ENCODE measurements at places on chromosomes 4 and X.

DNA sequence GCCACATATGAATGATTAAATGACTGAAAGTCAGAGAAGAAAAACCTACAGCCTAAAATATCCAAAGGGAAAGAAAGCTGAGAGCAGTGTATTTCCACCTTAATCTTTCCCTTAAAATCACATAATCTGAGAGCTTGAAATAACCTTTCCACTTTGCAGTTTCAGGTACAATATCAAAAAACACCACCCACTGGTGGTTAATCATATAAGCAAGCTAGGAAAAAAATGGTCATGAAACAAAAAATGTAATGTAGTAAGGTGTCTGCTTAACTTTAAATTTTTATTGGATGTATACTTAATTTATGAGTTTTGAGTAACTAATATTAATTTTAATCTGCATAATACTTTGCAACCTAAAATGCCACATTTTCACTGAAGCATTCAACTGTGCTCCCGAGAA is 3.2 kb downstream of the PRDM5 start:
- no peak for DNase-seq

DNA sequence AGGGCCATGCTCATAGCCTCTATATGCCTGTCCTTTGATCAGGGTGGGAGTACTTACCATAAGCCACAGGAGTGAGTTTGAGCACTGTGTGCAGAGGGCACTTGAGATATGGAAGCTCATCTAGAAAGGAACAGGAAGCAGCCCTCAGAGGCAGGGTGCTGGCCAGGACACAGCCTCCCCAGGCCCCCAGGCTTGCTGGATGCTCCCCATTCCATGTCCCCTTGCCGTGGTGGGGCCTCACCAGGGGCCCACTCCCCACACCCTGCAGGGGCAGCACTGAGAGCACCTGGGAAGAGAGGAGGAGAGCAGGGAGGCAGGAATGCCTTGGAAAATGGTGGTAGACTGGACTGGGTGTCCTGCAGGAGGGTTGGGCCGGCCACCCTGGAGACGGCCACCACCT is 14.3 kb downstream of the TRO start:
- no peak for DNase-seq

DNA sequence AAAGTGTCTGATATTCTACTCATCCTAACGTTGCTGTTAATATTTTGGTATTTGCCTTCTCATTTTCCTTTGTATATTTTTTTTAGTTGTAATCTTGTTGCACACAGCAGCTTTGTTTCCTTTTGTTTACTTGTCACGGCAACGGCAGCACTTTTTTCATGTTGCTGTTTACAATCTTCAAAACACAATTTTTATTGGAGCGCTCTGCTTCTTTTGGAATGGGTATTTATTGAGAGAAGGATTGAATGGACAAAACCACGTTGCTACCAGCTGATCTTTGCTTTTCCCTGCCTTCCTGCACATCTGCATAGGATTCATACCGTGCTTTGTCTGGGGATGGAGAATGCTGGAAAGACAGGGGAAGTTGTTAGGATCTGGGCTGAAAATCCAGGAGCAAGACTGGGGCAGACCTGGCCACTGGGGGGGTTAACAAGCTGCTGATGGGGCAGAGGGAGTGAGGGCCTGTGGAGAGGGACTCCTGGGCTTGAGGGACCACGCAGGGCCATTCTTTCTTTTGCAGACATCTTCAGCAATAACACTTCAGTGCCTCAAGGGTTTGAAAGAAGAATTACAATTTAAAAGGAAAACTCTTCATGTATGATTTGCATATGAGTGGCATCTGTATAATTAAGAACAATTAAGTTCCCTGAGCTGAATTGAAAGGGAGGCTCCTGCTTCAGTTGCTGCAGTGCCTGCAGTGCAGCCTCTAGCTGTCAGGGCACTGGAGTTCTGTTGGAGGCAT is 69.8 kb downstream of the TMEM131L start:
- no peak for DNase-seq

DNA sequence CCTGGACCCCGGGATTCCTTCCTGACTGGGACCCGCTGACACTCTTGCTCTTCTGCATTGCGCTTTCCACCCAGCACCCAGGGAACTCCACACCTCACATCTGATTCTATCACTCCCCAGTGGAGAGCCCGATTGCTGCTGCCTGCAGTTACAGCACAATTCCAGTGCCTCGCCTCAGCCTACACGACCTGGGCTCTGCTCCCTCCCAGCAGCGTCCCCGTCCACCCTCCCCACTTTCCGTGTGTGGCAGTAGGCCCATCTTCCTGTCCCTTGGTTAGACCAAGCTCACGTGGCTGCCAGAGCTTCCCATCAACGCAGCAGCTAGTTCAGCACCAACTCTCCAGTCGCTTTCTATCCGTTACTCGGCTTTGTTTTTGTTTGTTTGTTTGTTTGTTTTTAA is 66.6 kb upstream of the SORBS2 start:
- DNase-seq, result no peak

- DNase-seq, result no peak
These were observed 93.0 kb downstream of the ZXDA start for GRCh38 chrX:57817302-57817701.

GRCh38 chr4:139642364-139642763 is 23.3 kb upstream of the MGST2 start:
- no peak for DNase-seq

DNA sequence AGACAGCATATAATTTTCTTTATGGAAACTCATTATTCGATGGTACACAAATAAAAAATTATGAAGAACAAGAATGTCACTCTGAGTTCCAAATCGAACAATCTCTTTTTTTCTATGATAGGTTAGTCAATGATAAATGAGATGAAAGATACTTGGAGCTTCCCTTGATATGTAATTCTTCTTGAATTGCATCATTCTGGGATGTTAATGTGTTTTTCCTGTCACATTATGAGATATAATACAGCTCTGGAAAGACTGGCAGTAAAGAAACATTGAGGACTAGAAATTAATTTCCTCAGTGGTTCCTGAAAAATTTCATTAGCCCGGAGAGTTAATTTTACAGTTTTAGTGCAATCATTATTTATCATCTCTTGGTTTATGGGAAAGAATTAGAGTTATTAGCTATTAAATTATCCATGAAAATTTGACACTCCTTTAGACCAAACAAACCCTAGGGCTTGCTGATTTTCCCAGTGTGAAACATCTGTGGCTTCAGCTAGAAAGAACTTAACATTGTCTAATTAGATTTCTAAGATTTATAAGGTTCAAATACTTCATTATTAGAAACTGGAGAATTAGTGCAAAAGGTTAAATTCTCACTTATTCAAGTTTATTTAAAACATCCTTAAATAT is 1546.6 kb upstream of the TENM3 start:
- no peak for DNase-seq

DNA sequence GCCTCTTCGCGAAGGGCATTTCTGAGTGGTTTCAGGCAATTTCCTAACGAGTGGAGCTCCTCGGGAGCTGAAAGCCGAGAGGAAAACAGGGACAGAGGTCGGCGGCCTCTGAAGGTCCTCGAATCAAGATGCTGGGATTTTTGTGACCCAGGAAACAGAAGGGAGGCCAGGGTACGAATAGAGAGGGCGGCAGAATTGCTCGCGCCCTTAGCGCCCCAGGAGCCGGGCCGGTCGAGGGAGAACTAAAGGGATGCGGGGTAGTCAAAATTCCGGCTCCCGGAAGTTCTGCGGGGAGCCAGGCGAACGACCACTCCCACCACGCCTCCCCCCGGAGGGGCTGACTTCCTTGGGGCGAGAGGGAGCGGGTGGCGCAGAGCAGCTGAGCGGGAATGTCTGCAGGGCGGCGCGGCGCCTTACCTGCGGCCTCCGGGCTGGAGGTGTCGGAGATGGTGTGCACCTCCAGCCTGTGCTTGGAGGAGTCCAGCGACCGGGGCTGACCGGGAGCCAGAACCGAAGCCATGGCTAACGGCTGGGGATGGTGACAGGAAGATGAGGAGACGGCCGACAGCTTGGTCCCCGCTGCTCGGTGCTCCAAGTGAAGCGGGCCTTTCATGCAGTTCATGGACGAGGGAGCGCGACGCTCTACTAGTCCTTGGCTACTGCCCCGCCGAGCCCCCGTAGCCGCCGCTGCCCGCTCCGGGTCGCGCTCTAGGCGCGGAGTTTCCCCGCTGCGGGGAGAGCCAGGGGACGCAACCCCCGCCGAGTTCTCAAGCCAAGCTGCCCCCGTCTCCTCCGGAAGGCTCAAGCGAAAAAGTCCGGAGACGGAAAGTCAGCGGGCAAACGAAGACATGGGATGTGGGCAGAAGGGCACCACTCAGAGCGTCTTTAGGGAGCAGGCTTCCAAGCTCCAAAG is 782 bp downstream of the PITX2 start:
- DNase-seq, result no peak

DNA sequence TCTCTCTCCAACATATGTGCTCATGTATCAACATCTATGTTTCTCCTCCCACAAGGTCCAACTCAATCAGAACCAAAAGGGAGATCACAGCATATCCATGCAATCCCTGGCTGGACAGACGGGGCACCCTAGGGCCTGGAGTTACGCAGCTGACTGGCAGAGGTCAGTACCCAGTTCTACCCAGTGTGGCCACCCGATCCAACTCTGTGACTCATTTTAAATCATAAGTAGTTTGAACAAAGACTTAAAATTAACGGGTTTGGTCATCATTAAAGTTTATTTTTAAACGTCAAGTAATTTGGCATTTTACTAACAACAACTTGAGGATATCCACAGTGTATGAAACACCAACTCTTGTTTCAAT is 59.5 kb downstream of the APBB2 start:
- DNase-seq, result no peak

Data from CD14-positive monocyte (primary cell).